ENCODE measurements at places on chromosomes 1 and 21. TPM values are rescaled to one million over a fixed set of nuclear protein-coding genes. Genes with fewer than 3 reads are reported as not detected.

DNA sequence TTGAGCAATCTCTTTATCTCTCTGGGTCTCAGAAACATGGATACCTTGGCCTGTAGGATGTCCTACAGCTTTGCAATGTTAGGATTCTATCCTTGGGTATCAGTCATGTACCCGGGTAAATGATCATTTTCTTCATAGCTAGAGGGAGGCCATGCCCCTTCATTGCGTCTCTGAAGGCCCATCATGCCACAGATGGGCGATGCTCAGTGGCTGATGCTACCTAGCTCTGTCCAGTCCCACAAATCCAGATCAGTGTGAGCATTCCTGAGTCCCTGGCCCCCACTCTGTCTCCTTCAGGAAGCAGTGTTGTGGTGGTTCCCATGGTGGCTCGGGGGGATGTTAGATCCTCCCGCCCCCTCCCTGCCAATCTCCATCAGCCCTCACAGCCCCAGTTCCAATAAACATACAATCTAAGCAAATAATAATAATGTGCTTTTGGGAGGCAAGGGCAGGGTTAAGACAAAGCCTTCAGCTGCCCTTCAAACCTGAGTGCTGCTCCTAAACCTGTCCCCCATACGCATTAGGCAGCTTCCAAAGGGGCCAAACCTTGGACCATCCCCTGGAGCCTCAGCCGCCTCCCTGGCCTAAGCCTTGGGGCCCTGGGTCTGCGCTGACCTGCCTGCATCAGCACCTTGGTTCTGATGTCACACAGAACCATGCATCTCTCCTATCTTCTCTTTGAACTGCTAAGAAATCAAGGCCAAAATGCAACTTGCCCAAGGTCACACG is 681 bp upstream of the GPR61 start:
- DNase-seq: no peak
- H3K4me3 ChIP-seq: no peak overlapping the region
- H3K4me1 ChIP-seq: no peaks in the 10 kb centered on the region
- H3K27ac ChIP-seq: no peak overlapping the region
- no peaks in the 10 kb centered on the region for H3K27me3 ChIP-seq

DNA sequence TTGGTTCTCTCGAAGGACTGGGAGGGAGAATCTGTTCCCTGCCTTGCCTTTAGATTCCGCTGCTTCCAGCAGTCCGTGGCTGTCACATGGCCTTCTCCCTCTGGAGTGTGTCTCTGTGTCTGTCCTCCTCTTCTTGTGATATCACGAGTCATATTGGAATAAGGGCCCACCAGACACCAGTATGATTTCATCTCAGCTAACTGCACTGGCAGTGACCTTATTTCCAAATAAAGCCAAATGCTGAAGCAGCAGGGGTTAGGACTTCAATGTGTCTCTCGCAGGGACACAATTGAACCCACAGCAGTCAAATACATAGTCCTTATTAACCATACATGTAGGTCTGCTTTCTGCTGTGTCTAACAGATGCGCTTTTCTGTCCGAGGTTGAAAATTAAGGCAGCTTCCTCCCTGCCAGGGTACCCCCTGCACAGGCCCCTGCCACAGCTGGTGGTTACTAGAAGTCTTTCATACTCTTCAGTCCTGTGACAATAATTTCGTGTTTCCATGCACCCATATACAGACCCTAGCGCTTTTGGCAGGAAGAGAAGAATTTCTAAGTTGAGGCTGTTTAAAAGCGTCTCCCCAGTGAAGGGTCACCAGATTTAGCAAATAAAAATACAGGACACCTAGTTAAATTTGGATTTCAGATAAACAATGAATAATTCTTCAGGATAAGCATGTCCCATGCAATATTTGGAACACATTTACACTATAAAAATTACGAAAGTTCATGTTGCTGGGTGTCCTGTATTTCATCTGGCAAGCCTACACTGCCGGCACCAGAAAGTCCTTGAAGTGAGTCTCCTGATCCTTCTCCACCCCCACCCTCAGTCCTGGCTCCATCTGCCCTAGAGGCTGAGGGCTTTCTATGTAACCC is 182.1 kb downstream of the ETS2 start:
- H3K27ac ChIP-seq: peak overlapping the region; percentile 67
- H3K4me1 ChIP-seq: peaks cover 89% of the 10 kb centered on the region
- H3K36me3 ChIP-seq: no peaks in the 10 kb centered on the region
- H3K27me3 ChIP-seq: no peaks in the 10 kb centered on the region

- no peaks in the 10 kb centered on the region for H3K36me3 ChIP-seq
- peaks cover 8% of the 10 kb centered on the region for H3K4me1 ChIP-seq
- no peak for DNase-seq
- no peak overlapping the region for H3K4me3 ChIP-seq
- no peak overlapping the region for H3K27ac ChIP-seq
- no peaks in the 10 kb centered on the region for H3K27me3 ChIP-seq
Measured at GRCh38 chr1:7587773-7588456, 183.2 kb upstream of the VAMP3 start.

DNA sequence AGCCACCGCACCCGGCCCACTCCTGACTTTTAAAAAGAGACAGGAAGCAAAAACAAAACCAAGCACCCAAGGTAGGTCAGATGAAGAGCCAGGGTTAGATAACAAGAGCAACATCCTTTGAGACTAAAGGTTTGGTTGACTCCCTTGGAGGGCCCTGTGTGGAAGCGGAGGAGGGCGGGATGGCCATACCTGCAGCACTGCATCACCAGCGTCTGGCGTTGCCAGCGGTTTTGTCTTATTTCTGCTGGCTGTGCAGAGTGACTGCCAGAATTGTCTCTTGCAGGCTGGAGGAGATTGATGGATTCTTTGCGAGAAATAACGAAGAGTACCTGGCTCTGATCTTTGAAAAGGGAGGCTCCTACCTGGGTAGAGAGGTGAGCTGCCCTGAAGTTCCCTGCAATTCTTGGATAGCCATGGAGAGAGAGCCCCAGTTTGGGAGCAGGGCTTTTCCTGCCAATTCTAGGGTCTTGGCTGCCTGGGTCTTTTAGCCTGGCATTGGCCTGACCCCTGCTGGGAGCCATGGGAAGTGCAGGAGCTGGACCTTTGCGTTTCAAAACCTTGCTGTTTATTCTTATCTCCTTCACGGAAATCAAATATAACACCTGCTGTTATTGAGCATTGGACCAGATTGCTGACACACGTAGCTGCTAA is 24.0 kb downstream of the QSOX1 start:
- H3K27me3 ChIP-seq: no peaks in the 10 kb centered on the region
- H3K4me3 ChIP-seq: no peak overlapping the region
- H3K27ac ChIP-seq: no peak overlapping the region
- H3K36me3 ChIP-seq: no peaks in the 10 kb centered on the region
- peaks cover 4% of the 10 kb centered on the region for H3K4me1 ChIP-seq

DNA sequence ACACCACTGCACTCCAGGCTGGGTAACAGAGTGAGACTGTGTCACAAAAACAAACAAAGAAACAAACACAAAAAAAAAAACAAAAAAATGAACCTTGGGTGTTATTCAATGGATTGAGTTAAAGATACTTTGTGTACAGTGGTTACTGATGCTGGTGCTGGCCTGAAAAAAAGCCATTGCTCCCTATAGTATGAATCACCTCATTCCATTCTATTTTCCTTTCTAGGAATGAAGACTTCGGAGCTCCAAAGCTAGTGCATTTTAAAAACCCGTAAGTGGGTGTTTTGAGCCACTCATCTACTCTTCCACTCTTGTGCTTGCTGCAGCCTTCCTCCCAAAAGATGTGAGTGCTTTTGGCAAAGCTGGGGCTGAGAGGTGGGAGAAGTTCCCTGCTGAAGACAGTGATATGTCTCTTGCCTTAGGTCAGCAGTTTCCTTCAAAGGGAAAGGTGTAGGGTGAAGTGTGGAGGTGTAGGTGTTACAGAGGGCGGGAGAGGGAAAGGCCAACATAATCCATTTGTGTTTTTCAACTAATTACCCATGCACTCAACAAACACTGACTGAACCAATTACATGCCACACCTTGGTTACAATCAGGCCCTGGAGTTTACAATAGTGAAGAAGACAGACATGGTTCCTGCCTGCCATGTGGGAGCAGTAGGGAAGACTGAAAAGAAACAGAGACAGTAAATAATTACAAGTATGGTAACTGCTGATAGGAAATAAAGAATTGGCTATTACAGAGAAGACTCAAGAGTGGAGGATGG is 55.0 kb upstream of the SERBP1 start:
- DNase-seq: no peak
- peaks cover 11% of the 10 kb centered on the region for H3K4me1 ChIP-seq
- H3K36me3 ChIP-seq: no peaks in the 10 kb centered on the region
- no peaks in the 10 kb centered on the region for H3K27me3 ChIP-seq

DNA sequence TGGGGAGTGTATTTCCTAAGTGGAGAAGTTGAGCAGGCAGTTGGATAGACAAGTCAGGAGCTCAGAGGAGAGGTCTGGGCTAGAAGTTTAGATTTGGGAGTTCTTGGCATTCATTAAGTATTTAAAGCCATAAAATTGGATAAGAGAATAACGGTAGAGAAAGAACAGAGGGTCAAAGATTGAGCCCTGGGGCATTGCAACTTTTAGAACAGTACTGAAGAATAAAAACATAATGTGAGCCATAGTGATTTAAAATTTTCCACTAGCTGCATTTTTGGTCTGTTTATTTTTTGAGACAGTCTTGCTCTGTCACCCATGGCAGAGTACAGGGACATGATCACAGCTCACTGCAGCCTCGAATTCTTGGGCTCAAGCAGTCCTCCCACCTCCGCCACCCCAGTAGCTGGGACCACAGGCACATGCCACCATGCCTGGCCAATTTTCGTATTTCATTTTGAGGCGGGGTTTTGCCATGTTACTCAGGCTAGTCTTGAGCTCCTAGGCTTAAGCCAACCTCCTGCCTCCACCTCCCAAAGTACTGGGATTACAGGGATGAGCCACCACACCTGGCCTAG is 85.9 kb upstream of the SOX13 start:
- no peak overlapping the region for H3K27ac ChIP-seq
- no peaks in the 10 kb centered on the region for H3K36me3 ChIP-seq
- no peaks in the 10 kb centered on the region for H3K4me1 ChIP-seq
- no peaks in the 10 kb centered on the region for H3K27me3 ChIP-seq
- H3K4me3 ChIP-seq: no peak overlapping the region

DNA sequence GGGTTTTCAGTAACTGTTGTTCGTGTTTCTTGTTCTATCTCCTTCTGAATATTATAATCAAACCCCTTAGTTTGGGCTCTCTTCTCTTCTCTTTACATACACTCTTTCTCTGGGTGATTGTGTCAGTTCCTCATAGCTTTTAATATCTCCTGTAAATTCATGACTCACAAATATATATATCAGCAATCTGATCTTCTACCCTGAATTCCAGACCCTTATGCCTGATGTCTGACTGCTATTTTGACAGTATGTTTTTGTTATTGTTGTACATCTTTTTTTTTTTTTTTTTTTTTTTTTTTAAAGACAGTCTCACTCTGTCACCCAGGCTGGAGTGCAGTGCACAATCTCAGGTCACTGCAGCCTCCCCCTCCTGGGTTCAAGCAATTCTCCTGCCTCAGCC is 70.8 kb upstream of the MPC2 start:
- H3K27ac ChIP-seq: no peak overlapping the region
- peaks cover 9% of the 10 kb centered on the region for H3K4me1 ChIP-seq
- DNase-seq: no peak
- H3K27me3 ChIP-seq: no peaks in the 10 kb centered on the region
- no peak overlapping the region for H3K4me3 ChIP-seq

- no peak overlapping the region for H3K27ac ChIP-seq
- DNase-seq: no peak
Measured at GRCh38 chr1:201267481-201268229, 15.7 kb upstream of the PKP1 start.

- peaks cover 8% of the 10 kb centered on the region for H3K4me1 ChIP-seq
- H3K27me3 ChIP-seq: no peaks in the 10 kb centered on the region
- peaks cover 5% of the 10 kb centered on the region for H3K36me3 ChIP-seq
- no peak overlapping the region for H3K27ac ChIP-seq
- no peak for DNase-seq
- H3K4me3 ChIP-seq: no peak overlapping the region
Measured at GRCh38 chr1:109995536-109995935, 11.0 kb downstream of the AHCYL1 start.

DNA sequence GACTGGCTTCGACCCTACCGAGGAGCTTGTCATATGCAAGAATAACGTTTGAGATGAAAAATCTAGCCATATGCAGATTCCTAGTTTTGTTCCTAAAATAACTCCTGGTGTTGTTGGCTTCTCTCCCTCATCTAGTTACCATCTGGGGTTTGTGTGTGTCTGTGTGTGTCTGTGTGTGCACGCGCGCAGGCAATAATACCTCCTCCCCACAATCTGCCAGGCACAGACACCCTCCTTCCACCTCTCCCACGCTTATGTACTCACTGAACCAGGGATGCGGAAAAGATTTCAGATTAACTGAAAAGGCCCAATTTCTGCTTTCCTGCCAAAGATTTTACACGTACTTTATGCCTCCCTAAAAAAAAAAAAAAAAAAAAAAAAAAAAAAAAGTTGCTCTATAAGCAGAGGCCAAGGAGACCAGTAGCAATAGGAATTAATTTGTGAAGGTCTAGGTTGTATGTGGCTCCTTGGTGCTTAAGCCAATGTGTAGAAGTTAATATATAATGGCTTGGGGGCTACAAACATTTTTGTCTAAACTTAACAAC is 452.7 kb downstream of the NUF2 start:
- no peak for DNase-seq
- no peaks in the 10 kb centered on the region for H3K36me3 ChIP-seq
- H3K27me3 ChIP-seq: no peaks in the 10 kb centered on the region
- H3K4me1 ChIP-seq: no peaks in the 10 kb centered on the region
- H3K4me3 ChIP-seq: no peak overlapping the region

DNA sequence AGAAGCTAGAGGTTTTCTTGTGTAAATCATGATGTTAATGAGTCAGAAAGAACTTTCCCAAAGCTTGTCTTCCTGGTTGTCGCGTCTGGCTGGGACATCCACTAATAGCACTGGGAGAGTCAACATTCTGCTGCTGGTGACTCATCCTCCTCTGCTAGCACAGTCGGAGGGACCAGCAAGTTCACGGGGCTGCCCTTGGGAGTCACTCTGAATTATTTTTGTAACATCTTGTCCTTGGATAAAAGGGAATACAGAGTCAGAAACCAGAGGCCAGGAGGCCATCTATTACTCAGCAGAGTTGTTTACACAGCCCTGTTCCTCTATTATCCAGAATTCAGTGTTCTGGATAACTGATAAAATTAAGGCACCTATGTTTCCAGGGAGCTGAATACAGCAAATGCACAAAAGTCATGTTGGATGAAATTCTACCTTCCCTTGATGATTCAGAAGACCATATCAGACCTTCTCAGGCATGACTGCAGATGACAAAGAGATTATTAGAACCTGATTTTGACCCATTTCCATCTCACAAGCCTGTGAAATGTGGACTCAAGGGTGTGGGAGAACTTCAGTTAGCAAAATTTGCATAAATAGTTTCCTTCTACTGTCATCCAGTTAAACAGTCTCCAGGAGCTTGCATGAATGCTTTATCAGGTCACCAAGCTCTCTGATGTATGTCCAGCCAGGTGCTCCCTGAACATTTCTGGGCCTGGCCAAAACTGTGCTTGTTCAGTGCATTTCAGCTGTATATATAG is 68.1 kb downstream of the JAK1 start:
- DNase-seq: peak; percentile 89
- peaks cover 12% of the 10 kb centered on the region for H3K4me1 ChIP-seq
- H3K36me3 ChIP-seq: no peaks in the 10 kb centered on the region
- H3K4me3 ChIP-seq: peak overlapping the region; percentile 40
- H3K27me3 ChIP-seq: no peaks in the 10 kb centered on the region
- H3K27ac ChIP-seq: peak overlapping the region; percentile 72

SERBP1 gene
- 274 TPM for total RNA-seq

OR6N1 gene
- total RNA-seq: not detected

FCGR3A gene
- total RNA-seq: 41.2 TPM

CD1C gene
- total RNA-seq: not detected

NECTIN4 gene
- not detected for total RNA-seq

PHLDA3 gene
- 65.7 TPM for total RNA-seq

HTR6 gene
- total RNA-seq: not detected

LAD1 gene
- 0.41 TPM for total RNA-seq
